Stimulated activated CD8-positive, alpha-beta memory T cell treated with anti-CD3 and anti-CD28 coated beads, Interleukin-2, amount 100 ng/mL, for 1 hour (primary cell): ENCODE measurements at places on chromosomes 4 and X.

DNA sequence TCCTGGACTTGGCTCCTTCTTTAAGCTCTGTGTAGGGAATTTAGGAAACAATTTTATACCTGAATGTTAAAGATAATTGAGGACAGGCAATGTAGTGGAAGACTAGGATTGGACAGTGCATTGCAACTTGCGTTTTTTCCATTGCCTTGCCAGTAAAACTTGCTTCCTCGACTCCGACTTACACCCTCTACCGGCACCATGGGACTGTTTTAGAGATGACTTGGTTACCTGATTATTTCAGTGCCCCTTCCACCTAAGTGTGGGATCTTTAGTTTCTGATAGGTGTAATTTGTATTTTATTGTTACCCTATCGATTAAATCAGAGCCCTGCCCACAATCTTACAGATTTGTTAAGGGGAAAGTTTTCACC, 1.2 kb downstream of the PRPS1 start:
- no peak for DNase-seq

DNA sequence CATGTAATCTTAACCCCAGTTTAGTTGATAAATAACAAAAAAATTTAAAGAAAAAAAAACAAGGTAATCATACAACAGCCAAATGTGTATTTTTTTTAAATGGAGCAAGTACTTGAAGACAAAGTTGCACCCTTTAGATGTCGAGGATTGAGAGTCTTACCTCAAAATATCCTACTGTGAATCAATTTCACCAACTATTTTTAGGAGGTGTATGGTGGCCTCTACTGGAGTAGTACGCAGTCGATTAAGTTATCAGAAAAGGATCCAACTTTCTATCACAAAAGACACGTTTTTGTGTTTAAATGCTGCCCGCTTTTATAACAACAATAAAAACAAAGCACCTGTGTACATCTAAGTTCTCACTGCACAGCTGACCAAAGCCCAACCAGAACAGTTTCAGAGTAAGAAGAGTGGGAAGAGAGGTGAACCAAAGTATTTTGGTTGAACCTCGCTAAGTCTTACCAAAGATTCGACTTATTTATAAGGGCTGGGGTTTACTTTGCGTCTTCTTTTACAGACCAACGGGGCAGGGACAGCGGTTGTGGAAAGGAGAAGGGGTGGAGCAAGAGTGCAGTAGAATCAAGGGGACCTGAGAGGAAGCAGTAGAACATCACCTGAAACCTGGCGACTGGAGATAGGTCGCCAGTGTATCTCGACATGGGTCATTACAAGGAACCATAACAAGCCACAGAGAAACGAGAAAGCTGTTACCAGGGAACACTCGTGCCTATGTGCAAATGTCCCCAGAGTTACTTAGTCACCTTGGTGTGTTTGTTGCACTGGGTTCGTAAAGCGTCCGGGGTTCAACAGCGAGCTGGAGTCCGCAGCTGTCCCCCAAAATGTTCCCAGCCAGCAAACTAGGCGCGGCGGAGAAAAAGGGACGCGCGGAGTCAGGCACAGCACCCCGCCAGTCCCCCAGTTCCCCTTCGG, 1.1 kb downstream of the RPS6KA6 start:
- DNase-seq = no peak

DNA sequence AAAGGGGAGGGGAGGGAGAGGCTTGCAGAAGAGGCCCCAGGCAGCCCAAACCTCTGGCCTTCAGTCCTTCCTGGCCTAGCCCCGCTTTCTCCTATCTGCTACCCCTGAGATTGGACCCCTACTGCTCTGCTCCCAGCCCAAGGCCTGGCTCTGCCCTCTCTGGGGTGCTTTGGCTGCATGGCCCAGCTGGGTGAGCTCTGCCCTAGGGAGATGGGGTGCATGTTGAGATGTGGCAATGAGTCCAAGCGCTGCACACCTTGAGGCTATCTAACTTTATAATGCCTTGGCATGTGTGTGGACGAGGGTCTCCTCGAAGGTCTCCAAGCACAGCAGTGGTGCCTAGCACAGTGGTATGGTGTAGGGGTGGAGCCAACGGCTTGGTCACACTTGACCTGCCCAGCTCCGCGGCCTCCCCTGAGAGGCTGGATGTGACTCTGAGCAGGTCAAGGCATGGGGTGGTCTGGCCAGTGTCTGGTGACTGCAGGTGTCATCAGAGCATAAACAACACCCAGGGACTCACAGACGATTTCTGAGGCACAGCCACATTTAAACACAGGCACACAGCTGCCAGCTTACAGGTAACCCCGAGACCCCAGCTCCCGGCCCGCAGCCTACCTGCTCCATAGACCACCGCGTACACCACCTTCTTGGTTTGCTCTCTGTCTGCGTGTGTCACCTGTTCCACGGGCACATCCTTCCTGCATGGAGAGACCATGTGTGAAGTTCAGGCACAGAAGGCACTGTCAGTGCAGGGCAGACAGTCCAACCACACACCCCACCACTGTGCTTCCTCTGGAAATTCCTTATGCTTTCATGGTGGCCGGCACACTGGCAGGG, 36.3 kb downstream of the NAT8L start:
- no peak for DNase-seq

DNA sequence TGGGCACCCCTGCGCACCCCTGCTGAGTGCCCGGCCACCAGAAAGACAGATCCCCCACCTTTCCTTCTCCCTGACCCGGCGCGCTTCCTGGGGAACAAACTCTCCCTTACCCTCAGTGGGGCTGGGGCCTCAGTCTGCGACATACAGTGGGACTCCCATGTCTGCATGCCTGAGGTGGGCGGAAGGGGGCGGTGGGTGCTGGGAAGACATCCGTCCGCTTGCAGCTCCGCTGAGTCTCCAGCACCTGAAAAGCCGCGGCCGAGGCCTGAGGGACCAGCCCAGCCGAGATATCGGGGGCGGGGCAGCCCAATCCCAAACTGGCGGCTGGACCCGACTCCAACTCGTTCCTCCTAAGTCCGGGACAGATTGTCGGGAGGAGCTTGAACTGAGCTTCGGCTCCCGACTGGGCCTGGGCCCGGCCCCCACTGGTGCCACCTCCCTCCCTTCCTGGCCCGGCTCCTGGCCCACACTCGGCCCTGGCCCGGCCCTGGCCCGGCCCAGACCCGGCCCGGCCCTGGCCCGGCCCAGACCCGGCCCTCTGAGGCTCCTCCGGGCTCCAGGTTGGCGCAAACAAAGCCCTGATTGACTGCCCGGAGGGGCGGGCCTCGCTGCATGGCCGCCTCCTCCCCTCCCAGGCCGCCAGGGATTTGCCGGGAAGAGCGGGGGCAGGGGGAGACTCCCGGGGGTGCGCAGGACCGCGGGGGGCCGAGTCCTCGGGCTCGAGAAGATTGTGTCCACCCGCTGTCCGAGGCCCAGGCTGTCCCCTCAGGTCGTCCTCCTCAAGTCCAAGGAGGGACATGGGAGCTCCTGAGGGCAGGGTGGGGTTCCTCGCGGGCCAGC, 877 bp upstream of the SLC16A2 start:
- DNase-seq = no peak

- no peak for DNase-seq
These were observed 1.0 kb downstream of the SHISA3 start for GRCh38 chr4:42398171-42398870.

DNA sequence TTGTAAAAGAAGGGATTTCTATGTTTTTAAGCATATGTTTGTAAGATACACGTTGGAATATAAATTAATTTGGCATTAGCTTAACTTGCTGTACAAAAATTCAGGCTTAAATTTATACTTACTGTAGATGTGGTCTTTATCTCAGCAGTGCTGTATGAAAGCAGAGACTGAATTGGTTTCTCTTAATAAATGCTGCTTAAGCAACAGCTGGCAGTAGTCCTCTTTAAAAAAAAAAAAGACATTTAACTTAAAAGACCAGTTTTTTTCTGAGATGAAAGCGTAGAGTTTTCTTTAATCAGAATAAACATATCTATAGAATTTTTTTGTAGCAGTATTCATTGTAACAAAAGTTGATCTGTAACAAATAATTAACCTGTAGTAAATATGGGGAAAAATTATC, 124.6 kb downstream of the RAP1GDS1 start:
- DNase-seq = no peak

DNA sequence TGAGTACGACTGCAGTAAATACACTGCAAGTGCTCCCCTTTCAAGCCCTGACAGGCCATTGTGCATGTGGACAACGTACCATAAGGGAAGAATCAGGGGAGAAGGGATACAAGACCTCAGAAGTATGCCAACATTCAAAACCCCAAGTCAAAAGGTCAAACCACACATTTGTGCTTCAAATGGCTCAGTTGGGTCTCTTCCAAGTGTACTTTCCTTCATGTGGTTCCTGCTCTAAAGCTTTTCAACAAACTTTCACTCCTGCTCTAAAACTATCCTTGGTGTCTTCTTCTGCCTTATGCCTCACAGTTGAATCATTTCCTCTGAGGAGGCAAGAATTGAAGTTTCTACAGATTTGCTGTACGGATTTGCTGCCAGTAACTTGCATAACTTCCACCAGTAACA, 305.7 kb upstream of the SLIT2 start:
- DNase-seq = no peak

DNA sequence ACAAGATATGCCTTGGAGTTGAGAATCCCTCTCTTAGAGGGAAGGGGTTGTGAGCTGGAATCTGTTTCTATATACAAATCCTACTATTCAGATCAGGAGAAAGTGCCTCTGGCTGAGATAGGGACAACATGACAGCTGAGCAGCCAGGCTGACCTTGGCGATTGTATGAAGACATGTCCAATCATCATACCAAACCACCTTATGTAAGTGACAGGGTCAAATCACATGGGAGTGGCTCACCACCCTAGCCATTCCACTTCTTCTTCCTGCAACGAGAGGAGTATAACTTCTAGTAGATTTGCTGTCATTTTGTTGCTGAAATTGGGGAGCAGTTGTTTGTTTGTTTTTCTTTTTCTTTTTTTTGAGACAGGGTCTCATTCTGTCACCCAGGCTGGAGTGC, 48.3 kb upstream of the TMEM150C start:
- DNase-seq = no peak

- DNase-seq = no peak
These were observed 335.9 kb downstream of the ANK2 start for GRCh38 chr4:113385281-113385899.

- DNase-seq = no peak
These were observed 101.9 kb downstream of the LNX1 start for GRCh38 chr4:53489279-53489889.
